EH (cell line): ENCODE measurements at places on chromosomes 2 and 18.

DNA sequence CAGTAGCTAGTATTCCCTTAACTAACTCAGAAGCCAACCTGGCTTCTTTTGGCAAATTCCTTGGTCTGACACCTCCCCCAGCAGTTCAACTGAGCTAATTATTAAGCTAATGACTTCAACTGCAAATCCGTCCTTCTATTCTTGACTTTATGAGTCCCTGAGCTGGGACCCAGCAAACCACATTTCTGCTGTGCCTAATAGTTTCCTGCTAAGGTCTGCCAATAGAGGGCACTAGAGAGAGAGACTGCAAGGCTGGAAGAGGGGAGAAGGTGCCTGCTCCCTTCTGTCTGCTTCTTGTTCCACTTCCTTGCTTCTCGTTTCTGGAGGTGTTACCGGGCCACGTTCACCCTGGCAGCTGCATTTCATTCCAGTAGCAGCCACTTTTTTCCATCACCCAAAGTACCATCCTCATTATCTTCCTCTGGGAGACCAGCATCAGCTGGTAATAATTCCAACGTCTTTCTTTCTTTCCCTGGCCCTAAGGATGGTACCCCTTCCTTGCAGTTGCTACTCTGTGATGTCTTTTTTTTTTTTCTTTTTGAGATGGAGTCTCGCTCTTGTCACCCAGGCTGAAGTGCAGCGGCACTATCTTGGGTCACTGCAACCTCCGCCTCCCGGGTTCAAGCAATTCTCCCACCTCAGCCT lies 352.0 kb downstream of the TNS1 start:
- DNase-seq: peak; percentile 79

DNA sequence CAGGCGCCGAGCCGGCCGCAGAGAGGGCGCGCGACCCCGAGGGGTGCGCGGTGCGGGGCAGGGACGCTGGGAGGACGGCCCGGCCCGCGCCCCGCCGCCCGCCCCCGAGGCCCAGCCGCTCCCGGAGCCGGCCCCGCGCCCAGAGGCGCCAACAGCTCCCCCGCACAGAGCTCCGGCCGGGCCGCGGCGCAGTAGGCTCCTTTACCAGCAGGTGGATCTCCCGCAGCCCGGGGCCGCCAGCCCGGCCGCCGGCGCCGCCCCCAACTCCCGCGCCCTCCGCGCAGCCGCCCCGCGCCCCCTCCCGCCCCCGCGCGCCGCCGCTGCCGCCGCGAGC lies 258 bp downstream of the MGAT4A start:
- no peak for DNase-seq

DNA sequence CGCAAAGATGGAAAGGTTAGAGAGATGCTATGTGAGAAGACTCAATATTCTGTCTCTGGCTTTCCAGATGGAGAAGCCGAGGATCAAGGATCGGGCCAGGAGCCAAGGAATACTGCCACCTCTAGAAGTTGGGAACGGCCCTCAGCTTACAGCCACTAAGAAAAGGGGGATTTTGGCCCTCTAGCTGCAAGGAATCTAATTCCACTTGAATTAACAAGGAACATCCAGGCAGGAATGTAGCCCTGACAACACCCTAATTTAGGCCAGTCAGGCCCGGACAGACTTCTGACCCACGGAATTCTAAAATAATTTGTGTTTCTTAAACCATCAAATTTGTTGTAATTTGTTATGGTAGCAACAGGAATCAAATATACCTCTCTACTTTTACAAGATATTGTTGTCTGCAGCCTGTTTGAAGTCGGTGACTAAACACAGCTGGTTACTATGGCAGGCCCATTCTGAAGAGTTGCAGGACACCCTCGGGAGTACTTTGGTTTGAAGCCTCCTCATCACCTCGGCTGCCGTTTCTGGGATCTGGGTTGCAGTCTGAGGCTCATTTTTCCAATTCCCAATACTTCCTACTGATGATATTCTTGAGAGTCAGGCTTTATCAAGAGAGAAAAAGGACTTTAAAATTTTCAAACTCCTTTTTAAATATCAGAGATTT lies 1131.2 kb downstream of the TSN start:
- DNase-seq: no peak

GRCh38 chr18:13559754-13560153 lies 166.6 kb downstream of the FAM210A start:
- DNase-seq: no peak

DNA sequence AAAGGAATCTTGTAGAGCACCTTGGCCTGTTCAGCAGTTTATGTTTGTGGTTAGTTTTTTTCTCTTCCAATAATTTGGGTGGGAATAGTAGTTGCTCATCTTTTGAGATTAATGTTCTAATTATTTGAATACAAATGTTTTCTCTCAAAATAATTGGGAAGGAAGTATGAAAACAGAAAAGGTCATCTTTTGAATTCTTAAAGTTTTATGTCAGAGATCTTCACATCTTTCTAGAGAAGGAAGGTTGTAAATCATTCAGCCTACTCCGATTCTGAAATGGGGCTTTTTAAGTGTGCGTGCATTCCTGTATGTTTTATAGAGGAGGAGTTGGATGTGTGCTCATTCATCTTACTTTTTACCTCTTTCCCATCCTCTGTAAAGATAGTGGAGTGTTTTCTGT lies 29.0 kb downstream of the GRHL1 start:
- DNase-seq: peak; percentile 87
